ENCODE measurements at places on chromosomes 2 and 18. TPM values are rescaled to one million over a fixed set of nuclear protein-coding genes. Genes with fewer than 3 reads are reported as not detected.

Gene TLX2
- total RNA-seq, result not detected

Gene TRABD2A
- 2.9 TPM for total RNA-seq

Gene SERPINB3
- total RNA-seq, result not detected

Gene ALPP
- not detected for total RNA-seq

Gene RIT2
- 7.1 TPM for total RNA-seq

Gene GPR45
- total RNA-seq, result 0.39 TPM

Gene HS6ST1
- total RNA-seq, result 66.5 TPM

Gene C1QL2
- total RNA-seq, result 0.11 TPM

Gene MALL
- total RNA-seq, result 5.9 TPM

Gene SPC25
- total RNA-seq, result 6.9 TPM

Gene CASP8
- total RNA-seq, result 17.1 TPM

Gene DNAJC5G
- 0.50 TPM for total RNA-seq

Data from spinal cord (tissue), 10 donors.